AG09309 (cell line): ENCODE measurements at places on chromosomes 3 and 15.

DNA sequence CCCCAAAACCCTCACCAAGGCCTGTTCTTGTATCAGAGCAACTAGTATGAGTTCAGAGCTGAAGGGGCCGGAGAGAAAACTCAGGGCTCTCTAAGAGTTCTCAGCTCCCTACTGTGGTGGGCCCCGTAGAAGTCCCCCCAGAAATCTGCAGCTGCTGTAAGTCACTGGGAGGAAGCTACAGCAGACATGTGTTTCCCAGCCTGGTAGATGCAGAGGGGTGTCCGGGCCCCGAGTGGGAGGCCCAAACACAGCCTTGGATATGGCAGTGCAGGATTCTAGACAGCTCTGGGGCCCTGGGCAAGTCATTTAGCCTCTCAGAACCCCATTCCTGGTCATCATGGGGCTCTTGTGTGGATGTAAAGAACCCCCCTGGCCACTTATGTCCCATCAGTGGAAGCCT lies 39.2 kb upstream of the CSPG4 start:
- DNase-seq: no peak

DNA sequence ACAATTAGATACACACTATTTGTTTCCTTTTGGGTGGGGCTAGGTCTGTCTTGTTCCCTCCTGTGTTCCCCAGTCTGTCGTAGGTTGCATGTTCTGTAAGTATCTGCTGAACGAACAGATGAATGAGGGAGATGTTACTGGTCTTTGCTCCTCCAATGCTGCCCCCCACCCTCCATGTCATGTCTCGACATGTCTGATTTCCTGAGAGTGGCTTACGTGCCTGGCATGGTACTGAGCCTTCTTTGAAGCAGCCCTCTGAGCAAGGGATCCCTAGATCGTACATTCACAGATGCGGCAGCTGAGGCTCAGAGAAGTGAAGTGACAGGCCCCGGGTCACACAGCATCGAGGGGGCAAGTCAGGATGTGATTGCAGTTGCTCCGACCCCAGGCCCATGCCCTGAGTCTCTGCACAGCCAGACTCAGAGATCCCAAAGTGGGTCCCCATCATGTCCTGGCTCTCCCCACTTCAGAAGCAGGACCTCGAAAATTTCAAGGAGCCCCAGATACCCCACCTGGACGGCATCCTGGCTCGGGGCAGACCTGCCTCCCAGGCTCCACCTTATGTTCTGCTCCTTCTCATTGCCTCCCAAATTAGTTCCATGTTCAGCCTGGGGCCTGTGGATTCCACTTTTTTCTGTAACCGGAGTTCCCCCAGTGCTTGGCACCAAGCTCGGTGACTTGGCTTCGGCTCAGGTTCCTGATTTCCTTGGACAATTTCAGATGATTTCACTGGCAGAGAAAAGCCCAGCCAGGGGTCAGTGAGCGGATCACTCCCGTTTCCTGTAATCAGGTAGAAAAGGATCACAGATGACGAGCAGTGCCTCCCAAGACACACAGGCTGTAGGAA lies 24.7 kb downstream of the GOLGA6L2 start:
- DNase-seq: no peak

- no peak for DNase-seq
Measured at GRCh38 chr3:183534249-183534648, 21.3 kb downstream of the KLHL6 start.

GRCh38 chr3:146404436-146404835 lies 64.9 kb downstream of the PLSCR2 start:
- DNase-seq: no peak

DNA sequence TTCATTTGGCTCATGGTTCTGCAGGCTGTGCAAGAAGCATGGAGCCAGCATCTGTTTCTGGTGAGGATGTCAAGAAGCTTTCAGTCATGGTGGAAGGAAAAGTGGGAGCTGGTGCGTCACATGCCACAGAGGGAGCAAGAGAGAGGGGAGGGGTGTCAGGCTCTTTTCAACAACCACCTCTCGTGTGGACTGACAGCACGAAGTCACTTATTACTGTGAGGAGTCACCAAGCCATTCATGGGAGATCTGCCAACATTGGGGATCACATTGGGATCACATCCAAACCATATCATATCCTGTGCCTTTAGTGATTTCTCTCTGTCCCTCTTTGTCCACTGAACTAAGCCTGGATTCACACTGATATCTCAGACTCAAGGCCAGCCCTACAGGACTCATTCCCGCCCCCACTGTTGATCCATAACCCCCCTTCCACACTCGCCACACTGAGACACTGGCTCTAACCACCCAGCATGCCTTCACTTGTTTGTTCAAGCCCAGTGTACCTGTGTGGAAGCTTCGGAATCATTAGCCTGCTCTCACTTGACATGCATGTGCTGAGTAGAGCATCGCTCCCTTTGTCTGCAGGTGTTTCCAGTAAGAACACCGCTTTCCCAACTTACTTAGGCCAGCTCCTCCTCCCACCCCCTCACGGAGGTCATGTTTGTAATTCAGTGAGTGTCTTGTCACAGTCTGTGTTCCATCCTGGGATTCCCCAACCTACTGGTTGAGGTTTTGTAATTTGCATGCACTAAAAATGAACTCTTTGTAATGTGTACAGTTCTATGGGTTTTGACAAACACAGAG lies 132.2 kb downstream of the KLF13 start:
- no peak for DNase-seq

DNA sequence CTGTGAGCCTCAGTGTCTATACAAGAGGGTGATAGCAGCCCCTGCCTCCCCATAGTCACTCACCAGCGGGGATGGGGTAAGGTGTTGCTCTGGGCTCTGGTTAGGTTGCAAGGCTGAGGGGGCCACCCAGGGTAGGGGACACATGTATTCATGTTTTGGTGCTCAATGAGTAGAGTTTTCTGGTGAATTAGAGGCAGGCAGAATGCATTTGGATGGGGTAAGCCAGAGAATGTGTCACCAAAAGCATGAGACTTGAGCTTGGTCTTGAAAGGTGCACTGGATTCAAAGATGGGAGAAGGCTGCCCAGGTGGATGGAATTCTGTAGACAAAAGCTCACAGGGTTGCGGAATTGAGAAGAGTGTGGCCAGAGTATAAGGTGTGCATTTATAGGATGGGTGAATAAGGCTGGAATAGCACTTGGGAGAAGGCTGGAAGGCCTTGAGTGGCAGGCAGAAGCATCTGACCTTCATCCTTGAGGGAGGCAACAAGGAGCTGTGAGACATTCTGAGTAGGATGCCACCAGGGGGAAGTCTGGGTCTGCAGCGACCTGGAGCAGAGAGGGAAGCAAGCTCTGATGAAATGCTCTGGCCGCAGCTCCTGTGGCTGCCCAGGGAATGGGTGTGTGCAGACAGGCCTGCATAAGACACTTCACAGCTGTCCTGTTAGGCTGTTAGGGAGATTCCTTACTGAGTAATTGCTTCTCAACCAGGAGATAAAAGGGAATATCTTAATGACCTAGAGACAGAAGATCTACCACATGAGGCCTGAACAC lies 149.6 kb downstream of the CHDH start:
- no peak for DNase-seq

DNA sequence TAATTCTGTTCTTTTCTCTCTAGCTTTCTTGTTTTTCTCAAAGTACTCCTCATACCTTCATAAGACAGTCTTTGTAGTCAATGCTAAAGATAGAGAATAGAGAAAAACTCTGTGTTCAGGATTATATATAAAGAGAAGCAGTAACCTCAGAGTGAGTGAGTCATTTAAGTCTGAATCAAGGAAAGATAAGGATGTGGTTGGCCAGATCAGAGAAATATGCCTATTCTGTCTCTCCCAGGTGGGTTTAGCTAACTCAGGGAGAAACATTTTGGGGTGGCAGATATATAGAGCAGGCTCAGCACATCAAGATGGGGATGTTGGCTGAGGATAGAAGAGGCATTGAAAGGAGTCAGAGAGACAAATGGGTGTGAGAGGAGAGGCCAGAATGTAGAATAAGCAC lies 31.4 kb downstream of the GTF2E1 start:
- DNase-seq: no peak

- no peak for DNase-seq
Measured at GRCh38 chr3:157239082-157239704, 79.2 kb upstream of the CCNL1 start.

DNA sequence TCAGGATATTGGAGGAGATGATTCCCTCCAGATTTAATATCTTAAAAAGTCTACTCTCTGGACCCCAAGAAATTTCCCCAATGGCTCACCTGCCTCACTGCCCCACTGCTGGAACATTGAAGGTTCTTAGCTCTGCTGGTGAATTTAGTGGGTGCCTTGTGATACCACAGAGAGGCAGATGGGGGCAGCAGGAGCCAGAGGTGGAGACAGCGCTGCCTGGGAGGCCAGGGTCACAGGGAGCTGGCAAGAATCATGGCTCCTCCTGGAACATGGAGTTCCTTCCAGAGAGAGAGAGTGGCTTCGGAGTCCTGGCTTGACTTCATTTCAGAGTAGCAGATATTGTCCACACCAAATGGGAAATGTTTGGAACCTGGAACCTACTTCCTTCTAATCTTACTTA lies 263.5 kb upstream of the CFAP20DC start:
- no peak for DNase-seq

DNA sequence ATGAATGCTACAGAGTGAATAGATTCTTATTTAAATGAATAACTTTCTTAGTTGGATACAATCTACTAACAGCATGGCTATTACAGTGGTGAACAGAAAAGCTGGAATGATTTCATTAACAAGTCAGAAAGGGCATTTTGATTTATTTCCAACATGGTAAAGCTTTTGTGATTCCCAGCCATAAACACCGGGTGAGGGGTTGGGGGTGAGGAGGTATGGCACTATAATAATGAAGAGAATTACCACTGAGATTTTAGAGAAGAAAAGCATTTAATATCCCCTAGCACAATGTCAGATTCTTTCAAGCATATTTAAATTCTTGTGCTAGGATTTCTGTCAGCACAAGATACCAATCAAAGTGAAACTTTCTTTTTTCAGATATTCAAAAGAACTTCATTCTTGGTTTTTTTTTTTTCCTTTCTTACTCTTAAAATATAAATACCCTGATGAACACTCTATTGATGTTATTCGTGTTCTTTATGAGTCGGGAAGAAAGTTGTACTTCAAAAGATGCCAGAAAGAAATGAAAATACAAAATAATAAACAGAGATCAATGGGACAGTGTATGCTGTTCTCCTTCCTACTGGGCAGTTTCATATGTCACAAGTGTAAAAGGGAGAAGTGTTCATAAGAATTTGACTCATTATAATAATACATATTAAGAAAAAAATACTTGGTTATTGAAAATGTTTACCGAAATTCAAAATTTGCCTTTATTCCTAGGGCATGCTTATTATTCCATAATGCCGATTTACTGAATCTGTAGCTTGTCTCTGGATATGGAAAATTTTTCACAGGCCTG lies 522.8 kb downstream of the CADM2 start:
- no peak for DNase-seq

DNA sequence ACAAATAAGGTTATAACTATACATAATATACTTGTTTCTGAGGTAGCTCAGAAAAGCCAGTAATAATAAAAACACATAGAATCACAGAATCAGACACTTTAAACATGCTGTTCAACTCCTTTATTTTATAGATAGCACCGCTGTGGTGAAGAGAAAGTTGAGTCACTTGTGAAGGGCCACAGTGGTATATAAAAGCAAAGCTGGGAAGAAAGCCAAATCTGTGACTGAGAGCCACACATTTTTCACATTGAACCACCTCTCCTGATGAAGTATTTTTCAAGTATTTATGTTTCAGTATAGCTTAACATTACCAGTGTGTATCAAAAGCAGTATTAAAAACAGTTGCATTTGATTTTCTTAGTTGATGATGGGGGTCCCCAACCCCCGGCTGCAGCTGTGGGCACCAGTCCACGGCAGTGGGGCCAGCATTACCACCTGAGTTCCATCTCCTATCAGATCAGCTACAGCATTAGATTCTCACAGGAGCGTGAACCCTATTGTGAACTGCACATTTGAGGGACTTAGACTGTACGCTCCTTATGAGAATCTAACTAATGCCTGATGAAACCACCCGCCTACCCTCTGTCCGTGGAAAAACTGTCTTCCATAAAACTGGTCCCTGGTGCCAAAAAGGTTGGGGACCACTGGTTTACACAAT lies 46.2 kb downstream of the TBL1XR1 start:
- peak; percentile 56 for DNase-seq

GRCh38 chr3:178518660-178519396 lies 17.4 kb upstream of the KCNMB2 start:
- no peak for DNase-seq

DNA sequence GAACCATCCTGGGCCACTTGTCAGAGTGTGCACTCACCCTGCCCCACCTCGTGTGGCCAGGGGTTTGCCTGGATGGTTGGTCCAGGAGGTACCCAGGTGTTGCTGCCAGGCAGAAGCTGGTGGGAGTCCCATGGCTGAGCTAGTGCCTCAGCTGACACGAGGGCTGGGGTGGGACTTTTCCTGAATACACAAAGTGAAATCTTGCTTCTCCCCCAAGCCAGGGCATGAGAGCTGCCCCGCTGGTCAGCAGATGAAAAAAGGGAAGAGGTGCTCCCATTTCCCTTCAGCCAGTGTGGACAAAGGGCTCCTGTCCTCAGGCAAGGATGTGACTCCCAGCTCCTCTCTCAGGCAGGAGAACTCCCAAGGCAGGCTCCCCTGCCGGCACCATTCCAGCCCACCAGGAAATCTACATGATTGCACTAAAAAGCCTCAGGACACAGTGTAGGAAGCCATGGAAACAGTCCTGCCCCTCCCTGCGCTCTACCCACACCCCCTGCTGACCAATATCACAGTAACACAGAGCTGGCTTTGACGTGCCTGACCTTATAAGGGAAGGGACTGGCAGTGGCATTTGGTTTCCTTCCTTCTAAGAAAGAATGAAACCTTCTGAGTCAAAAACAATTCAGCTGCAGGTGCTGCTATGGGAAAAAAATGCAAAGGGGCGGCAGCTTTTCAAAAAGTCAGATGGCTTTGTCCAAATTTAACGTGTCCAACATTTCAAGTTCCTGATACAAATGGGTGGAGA lies 33.9 kb downstream of the MYO5C start:
- DNase-seq: no peak

GRCh38 chr3:38149708-38150107 lies 11.2 kb downstream of the MYD88 start:
- DNase-seq: no peak

- DNase-seq: no peak
Measured at GRCh38 chr3:168539909-168540308, 444.2 kb upstream of the GOLIM4 start.

GRCh38 chr3:65587650-65588439 lies 450.9 kb downstream of the MAGI1 start:
- DNase-seq: no peak

GRCh38 chr3:40677749-40678148 lies 153.0 kb downstream of the ZNF621 start:
- no peak for DNase-seq
